ENCODE measurements at places on chromosomes 4 and X.

- DNase-seq = no peak
These were observed 72.5 kb downstream of the FGF13 start for GRCh38 chrX:138638996-138639395.

GRCh38 chrX:94743478-94743877, 1069.5 kb downstream of the FAM133A start:
- DNase-seq = no peak

- no peak for DNase-seq
These were observed 146.4 kb downstream of the CPEB2 start for GRCh38 chr4:15148691-15149090.

DNA sequence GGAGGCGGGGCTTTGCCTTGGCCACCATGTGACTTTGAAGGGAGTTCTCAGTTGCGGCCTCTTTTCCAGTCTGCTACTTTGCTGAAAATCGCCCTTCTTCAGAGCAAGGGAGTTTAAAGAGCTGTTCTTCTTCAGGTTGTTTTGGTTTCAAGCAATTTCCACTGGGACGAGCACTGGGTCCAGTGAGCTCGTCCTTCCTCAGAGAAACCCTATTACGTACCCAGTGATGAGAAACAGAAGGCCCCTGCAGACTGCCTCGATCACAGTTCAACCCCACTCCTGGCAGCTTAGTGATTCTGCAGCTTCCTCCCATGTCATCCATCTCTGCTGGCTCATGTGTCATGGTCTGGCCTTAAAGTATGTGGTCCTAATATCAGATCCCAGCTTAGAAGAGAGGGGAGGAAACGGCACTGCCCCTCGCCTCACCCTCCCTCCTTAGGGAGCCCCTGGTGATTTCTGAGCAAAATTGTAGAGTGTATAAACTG, 7.8 kb upstream of the FAM149A start:
- DNase-seq = no peak

GRCh38 chr4:114691865-114692264, 93.3 kb downstream of the UGT8 start:
- no peak for DNase-seq

GRCh38 chrX:129700536-129700935, 38.2 kb upstream of the XPNPEP2 start:
- DNase-seq = no peak

All from activated CD4-positive, alpha-beta T cell treated with anti-CD3 and anti-CD28 coated beads for 1 hour (primary cell).